ENCODE measurements at places on chromosomes 7 and 10.
A peak's percentile ranks its signal among the peaks of the same experiment; 100 is the strongest.

GRCh38 chr10:126042354-126042753 lies 146.0 kb downstream of the FANK1 start:
- no peak for DNase-seq

DNA sequence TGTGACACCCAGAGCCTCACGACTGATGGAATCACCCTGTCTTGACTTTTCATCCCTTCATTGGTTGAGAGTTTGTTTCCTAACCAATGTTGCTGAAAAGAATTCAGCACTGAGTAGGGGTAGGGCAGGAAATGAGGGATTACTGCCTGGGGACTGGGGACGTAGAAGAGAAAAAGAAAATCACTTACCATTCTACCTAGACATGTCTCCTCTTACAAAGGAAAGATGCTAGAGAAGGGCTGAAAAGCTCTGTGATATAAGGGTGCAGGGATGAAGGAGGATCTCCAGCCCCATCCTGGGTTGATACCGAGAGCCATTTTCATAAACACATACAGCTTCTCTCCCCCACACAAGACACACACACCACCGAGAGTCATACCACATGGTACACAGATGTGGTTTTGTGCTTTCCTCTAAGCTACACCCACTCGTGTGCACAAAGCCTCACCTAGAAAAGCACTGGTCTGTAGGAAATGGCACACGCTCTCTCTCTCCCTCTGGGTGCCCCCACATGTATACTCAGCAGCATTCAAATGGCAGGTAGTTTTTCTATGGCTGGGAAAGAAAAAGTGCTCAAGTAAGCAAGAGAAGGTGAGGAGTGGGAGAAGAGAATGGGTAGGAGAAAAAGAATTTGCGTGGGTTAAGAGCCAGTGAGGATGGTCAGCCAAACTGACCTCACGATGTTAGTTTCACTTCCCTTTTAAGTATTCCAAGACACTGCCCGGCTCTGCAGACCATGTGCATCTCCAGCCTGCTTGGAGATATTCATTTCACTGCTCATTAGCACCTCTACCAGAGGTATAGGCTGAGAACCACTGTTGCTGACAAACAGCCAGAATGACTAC lies 85.8 kb downstream of the CALD1 start:
- DNase-seq: no peak

DNA sequence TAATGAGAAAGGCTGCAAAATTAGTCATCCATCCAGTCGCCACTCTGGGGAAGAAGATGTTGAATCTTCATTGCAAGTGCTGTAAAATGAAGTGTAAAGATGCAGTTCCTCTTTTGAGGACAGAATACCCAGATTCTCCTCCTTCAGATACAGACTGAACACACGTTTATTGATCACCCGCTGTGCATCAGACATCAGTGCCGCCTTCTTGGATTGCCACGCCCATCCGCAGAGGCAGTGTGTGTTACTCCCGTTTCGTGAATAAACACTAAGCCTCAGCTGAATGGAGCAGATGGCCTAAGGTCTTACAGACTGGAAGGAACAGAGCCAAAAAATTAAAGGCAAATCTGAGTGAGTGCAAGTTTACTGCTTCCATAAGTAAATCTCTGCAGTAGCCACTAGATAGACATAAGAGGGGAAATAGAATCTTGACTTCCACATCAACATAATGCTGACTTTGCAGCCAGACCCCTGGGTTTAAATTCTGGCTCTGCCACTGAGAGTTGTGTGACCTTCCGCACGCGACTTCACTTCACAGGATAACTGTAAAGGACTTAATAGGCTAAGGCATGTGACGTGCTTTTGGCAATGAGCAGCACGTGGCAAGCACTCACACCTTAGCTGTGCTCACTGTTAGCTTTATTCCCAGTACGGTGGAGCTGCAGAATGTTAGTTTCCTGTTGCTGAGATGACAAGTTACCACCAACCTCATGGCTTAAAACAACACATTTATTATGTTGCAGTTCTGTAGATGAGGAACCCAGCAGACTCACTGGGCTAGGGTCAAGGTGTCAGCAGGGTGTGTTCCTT lies 285.9 kb downstream of the CELF2 start:
- DNase-seq: no peak

DNA sequence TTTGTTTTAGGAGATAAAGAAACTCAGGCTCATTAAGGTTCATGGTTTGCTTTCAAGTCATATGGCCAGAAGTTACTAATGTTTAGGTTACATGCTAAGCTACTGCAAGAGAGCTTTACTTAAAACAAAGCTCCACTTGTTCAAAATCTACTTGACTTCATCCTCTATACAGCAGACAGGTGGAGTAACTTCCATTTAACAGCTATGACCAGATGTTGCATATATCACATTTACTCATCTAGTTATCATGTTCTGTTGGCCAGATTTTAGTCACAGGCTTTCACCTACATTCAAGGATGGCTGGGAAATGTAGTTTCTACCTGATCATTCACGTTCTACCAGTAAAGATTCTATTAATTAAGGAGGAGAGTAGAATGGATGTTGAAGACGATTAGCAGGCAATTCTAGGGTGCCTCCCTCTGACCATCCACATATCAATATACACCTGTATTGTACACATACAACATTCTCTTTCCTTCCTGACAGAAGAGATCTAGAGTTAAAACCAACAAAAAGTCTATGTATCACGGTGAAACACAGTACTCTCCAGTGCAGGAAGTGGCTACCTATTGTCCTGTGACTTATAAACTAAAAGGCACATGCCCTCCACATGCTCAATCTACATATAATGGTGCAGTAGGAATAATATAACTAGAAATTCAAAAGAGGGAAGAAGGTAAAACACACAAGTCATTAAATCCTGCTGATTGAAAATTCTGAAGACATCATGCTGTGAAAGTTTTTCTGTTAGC lies 488.0 kb downstream of the MDFIC start:
- DNase-seq: no peak

DNA sequence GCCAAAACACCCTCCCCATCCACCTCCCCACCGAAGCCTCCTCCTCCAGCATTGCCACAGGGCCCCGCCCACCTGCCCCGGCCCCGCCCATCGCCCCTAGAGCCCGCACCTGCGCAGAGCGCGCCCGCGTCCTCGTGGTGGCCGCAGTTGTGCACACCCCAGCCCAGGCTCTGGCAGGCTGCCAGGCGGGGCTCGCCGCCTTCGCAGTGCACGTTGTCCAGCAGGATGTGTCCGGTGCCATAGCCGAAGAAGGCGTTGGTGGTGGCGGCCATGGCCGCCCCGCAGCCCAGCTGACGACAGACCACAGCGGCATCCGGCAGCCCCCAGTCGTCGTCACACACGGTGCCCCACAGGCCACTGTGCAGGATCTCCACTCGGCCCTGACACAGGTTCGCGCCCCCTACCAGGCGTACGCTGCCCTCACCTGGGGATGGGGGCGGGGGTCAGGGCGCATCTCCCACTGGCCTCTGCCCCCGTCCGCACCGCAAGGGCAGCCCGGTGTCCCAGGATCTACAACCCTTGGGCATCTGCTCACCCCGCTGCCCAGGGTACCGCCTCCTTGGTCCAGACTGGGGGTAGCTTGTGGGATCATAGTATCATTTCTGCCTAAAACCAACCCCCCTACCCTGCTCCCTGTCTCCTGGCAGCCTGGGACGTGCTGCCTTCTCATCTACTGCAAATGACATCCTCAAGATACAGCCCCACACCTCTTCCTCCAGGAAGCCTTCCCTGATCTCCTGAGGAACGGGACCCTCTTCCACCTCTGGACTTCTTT lies 11.9 kb downstream of the SSC4D start:
- DNase-seq: peak; percentile 46

DNA sequence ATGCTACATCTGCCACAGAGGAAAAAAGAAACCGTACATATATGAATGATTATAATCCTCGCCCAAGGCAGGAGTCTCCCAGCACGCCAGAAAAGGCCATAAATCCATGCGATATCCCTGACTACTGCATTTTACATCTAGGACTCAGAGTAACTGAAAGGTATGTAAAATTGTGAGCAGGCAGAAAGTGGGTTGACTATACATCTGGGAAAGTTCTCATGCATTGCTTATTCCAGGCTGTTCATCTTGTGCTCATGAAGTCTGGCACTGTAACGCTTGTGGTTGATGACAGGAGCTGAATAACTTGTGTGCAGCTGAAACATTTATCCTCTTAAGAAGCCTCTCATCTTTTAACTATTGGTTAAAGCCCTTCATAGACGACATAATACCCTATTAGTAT lies 193.4 kb upstream of the STEAP4 start:
- DNase-seq: no peak

- DNase-seq: peak; percentile 94
Measured at GRCh38 chr7:5472432-5473315, 49.0 kb upstream of the TNRC18 start.

DNA sequence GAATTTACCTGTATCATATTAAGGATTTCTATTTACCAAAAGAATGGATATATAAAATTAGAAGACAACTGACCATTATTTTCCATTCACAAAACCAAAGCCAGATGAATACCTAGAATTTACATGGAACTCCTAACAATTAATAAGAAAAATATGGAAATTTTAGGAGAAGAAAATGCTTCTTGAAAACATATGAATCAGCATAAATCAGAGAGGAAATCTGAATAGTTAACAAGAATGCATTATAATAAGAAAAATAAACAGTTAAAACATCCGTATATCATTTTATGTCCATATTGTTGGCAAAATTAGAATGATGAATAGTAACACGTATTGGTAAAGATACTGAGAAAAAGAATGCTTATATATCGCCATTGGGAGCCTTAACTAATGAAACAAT lies 505.5 kb downstream of the NEBL start:
- no peak for DNase-seq

- DNase-seq: peak; percentile 27
Measured at GRCh38 chr10:11197266-11197712, 179.6 kb downstream of the CELF2 start.

DNA sequence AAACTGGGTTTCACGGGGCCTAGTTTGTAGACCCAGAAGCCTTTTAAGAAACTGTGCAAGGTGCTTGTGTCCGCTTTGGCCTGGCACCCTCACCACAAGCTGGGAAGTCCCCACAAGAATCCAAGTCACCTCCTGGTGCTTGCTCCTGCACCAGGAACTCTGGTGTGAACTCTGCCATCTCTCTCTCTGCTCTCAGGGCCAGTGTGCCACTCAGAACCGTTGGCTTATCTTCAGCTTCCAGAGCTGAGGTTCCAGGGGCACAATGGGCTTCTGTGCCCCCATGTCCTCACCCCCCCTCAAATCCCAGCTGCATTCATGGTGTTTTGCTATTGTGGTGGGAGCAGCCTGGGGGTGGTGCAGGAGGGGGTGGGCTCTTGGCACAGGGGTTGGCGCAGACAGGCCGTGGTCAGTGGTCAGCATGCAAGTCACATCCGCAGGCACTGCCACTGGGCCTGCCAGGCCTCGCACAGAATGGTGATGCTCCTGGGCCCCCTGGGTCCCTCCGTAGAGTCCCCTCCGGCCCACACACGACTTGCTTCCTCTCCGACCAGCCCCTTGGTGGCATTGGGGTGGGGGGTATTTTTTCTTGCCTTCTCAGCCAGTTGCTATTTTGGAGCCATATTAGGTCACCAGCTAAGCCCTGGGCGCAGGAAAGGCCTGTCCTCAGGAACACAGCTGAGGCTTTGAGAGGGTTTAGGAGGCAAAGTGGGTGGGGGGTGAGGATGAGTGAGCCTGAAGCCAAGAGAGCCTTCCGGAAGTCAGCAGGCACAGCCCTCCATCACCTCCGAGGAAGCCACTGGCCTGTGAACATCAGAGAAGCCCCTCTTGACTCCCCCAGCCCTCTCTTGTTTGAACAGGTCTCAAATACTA lies 3.0 kb downstream of the ZCCHC24 start:
- peak; percentile 96 for DNase-seq

- DNase-seq: no peak
Measured at GRCh38 chr7:33248671-33249070, 119.3 kb downstream of the BBS9 start.

DNA sequence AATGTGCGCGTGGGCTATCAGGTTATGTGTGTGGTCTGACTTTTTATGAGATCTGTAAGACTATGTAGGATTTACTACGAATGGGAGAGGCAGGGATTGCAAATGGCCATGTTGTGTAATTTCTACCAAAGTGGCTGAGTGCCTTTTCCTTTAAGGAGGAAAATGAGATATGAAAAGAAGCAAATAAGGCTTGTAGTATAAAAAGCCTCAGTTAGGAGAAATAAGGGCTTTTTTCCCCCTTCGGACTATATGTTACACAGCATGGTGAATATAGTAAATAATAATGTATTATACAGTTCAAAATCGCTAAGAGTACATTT lies 447 bp upstream of the GPAM start:
- no peak for DNase-seq

GRCh38 chr10:117373823-117374505 lies 1.3 kb downstream of the PDZD8 start:
- no peak for DNase-seq
